ENCODE measurements at places on chromosomes 16 and 17.
A peak's percentile ranks its signal among the peaks of the same experiment; 100 is the strongest.

DNA sequence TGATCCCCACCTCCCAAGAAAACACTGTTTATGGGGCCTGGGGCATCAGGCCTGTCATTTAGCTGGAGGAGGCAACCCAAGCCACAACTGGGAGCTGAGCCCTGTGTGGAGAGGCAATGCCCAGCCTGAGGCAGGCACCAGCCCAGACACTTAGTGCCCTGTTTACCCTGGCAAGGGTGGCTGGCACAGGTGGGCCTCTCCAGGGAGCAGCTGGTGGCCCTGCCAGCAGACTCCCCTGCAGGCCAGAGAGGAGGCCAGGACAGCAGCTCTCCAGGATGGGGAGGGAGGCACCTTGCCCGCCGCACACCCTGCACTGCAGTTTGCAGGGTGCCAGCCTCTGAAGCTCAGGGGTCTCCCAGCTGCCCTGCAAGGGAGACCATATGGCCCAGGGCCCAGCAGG, 9.1 kb upstream of the TMEM92 start:
- DNase-seq, result peak; percentile 53

DNA sequence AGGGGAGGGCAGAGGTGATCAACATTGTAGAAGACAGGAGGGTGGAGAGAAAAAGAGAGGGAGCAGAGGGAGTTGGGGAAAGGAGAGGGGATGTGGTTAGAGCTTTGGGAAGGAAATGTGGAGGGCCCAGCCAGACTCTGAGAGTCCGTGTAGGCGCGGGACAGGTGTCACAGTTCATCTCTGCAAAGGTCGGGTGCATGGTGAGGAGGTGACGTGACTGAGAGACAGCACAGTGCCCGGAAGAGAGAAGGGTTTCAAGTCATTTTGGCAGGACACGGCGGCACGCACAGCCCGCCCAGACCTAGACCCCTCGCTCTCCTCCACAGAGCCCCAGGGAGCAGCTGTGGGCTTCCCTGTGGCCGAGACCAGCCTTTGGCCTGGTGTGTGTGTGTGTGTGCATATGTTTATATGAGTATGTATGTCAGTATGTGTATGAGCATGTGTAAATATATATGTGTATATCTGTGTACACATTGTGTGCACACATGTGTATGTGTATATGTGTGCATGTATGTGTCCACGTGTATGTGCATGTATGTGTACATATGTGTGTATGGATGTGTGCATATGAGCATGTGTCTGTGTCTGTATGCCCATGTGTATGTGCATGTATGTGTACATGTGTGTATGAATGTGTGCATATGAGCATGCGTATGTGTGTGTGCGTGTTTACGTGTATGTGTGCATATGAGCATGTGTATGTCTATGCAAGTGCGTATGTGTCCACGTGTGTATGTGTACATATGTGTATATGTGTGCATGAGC, 104.6 kb downstream of the SEC14L1 start:
- DNase-seq, result no peak

GRCh38 chr17:77323413-77324171, 182.8 kb downstream of the SEC14L1 start:
- no peak for DNase-seq

DNA sequence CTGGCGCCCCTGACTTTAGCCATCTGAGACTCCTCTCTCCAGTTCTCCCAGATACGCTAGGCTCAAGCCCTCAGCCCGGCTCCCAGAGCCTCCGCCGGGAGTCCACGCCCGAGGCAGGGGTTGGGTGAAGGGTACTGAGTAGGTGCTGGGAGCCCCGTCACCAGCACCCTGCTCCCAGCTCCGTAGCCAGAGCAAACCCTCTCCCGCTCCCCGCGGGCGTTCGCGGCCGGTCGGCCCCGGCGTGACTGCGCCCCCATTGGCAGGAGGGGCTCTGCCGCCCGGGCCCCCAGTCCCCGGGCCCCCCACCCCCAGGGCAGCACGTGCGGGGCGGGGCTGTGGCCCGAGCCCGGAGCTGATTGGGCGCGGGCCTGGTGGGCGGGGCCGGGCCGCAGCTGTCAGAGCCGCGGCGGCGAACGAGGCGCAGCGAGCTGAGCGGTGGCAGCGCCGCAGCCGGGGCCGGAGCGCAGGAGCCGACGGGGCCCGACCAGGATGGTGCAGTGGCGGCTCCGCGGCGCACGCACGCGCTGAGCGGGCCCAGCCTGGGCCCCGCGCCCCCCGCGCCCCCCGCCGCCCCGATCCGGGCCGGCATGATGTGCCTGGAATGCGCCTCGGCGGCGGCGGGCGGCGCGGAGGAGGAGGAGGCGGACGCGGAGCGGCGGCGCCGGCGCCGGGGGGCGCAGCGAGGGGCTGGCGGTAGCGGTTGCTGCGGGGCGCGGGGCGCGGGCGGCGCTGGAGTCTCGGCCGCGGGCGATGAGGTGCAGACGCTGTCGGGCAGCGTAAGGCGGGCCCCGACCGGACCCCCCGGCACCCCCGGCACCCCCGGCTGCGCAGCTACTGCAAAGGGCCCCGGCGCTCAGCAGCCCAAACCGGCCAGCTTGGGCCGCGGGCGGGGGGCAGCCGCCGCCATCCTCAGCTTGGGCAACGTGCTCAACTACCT, at the start of gene SPNS2:
SPNS2 (plus strand) TSS at position 421 of the 937 bp plus-strand sequence; CDS start at position 588, 167 bp downstream.
- peak; percentile 87 for DNase-seq

- no peak for DNase-seq
Measured at GRCh38 chr17:13484020-13484419, 117.7 kb downstream of the HS3ST3A1 start.

DNA sequence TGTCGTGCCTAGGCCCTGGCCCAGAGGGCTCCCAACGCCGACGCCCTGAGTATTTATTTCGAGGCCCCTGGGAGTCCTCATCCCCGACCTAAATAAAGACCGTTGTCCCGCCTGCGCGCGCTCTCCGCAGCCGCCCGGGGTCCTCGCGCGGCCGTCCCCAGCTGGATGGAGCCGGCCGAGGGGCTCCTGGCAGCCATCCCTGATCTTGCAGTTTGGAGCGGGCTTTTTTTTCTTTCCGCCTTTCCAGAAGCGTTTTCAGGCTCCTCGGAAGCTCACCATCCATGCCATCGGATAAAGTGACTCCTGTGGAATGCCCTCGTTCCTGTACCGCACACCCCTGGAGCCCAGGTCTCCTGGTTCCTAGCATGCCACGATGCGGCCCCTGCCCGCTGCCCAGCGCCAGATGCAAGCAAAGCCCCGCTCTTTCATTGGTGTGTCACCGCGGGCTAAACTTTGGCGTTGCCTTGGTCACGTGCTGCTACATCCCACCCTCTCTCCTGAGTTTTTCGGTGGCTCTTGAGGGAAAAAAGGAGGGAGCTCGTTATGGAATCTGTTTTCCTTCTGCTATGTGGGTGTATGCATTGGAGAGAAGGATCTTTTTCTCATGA, 716 bp downstream of the TMEM94 start:
- DNase-seq, result peak; percentile 83

DNA sequence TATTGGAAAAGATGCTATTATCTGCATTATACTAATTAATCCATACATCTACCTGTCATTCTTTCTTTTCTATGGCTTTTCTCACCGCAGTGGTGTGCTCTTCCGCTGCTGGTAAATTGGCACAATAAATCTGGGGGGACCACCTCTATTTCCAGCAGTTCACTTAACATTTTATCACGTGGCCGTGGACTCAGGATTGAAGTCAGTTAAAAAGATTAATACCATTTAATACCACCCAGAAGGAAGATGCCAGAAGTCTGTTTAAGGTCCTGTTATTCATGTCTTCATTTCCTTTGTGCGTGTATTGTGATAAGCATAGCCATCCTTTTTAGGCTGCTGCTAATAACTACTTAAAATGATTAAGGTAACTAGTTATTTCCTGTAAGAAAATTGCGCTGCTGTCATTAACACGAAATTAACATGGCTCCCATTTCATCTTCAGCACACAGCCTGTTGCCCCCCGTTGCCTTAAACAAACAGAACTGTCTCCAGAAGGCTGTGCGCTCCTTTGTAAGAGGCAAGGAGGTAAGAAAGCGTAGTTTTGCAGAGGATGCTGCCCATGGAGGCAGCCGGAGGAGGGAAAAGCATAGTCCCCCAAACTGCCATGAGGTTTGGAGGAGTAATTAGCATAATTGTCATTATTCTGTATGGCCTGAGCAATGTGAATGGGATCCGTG, 414.4 kb downstream of the UTP18 start:
- DNase-seq, result no peak

GRCh38 chr17:42039794-42040763, 10.3 kb downstream of the C17orf113 start:
- DNase-seq, result no peak

DNA sequence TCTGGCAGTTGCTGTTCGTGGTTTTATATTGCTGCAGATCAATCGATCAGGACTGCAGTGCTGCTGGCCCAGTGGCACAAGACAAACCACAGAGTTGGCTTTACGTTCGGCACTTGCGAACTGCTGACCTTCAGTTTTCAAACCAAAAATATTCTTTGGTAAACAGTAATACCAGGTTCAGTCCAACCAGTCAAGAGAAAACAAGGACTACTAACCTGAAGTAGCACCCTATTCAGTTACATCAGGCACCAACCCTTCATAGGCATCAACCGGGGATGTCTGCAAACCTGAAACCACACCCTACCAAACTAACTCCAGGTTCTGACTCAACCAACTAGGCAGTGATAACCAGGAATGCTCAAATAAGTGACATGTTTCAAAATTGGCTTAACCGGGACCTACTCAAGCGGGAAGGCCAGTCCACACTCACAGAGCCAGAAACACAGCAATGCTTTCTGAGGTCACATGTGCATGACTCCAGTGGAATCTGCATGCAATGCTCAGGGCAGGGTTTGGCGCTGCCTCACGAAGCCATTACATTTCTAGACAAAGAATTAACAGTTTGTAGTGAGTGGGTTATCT, 91.1 kb downstream of the SMG6 start:
- DNase-seq, result no peak

DNA sequence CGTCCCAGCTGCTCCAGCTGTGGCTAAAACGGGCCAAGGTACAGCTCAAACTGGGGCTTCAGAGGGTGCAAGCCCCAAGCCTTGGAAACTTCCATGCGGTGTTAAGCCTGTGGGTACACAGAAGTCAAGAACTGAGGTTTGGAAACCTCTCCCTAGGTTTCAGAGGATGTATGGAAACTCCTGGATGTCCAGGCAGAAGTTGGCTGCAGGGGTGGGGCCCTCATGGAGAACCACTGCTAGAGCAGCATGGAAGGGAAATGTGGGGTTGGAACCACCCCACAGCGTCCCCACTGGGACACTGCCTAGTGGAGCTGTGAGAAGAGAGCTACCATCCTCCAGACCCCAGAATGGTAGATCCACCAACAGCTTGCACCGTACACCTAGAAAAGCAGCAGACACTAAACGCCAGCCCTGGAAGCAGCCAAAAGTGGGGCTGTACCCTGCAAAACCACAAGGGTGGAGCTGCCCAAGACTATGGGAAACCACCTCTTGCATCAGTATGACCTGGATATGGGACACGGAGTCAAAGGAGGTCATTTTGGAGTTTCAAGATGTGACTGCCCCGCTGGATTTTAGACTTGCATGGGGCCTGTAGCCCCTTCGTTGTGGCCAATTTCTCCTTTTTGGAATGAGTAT, 2.2 kb downstream of the SDR42E1 start:
- no peak for DNase-seq

- peak; percentile 95 for DNase-seq
Measured at GRCh38 chr17:80575057-80575875, 30.6 kb downstream of the RPTOR start.

DNA sequence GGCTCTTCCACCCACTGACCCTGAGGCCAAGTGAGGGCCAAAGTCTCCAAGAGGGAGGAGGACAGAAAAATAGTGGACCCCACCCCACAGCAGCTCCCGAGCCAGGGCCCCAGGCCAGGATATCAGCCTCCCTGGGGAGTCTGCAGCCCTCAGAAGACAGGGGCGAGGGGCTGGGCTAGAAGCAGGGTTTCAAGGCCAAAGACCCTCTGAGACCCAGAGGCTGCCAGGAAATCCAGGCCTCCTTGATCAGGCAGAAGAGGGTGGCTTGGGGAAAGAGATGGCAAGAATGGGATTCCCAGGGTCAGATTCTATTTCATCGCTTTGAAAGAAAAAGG, 156.1 kb downstream of the ZNF423 start:
- DNase-seq, result no peak

DNA sequence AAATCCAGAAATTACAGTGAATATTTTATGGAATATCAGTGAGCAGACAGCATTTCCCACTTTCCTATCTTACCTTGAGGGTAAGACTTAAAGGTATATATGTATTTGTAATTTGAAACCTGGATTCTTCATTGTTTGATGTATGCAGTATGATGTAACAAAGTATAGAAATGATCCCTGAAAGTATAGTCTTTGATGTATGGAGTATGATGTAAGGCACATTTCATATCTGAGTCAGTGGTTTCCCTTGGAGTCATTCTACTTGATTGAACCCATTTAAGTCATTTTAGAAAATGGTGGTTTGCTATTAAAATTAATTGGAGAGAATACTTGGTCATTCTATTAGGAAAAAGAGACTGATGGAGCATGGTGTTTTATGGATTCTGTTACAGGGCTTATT, 10.1 kb downstream of the AMZ2 start:
- DNase-seq, result no peak

DNA sequence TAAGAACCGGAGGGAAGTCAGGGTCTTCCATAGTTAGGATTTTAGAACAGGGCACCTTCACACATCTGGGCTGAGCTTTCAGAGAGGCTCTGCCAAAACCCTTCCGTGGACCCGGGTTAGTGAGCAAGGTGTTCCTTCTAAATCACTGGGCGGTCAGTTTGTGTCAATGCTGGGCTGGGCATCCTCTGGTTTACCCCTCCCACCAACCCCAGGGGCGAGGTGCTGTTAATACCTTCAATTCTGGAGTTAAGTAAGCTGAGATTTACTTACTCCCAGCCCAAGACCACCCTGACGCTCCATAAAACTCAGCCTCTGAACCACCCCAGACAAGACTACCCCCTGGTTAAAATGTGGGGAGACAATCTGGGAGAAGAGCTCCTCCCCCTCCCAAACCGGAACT, 1.0 kb downstream of the TMEM92 start:
- DNase-seq, result peak; percentile 48

GRCh38 chr16:54817432-54817831, 113.2 kb upstream of the IRX5 start:
- no peak for DNase-seq

DNA sequence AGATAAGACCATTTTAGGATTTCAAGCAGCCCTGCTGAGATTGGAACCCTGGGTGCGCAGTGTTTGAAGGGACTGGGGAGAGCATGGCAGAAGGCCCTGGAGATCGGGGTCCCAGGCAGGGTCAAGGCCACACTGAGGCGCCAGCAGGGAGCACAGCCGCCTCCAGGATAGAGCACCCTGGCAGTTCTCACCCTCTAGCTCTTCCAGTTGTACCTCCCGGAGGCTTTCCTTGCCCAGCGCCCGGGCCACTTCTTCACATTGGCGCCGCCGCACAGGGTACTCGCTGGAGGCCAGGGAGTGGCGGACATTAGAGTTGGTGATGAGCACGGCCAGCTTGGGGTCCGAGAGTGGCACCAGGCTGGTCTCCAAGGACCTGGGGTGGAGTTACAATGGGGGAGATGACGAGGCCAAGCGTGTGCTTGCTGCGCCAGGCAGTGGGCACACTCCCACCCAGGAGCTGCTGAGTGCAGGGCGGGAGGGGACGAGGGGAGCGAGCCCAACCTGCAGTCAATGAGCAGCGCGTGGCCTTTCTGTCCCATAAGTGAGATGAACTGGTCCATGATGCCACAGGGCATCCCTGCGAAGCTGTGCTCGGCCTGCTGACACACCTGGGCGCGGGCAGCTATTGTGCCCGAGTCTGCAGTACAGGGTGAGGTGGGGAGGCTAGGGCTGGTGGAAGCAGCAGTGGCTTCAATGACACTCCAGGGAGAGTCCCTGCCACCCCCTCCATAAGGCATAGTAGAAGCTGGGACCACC, 2.3 kb downstream of the GALK1 start:
- no peak for DNase-seq
